ENCODE measurements at places on chromosomes 4 and X. TPM values are rescaled to one million over a fixed set of nuclear protein-coding genes. Genes with fewer than 3 reads are reported as not detected.

The CXCL5 gene
- 0.10 TPM for total RNA-seq

The RAB41 gene
- total RNA-seq: not detected

DNA sequence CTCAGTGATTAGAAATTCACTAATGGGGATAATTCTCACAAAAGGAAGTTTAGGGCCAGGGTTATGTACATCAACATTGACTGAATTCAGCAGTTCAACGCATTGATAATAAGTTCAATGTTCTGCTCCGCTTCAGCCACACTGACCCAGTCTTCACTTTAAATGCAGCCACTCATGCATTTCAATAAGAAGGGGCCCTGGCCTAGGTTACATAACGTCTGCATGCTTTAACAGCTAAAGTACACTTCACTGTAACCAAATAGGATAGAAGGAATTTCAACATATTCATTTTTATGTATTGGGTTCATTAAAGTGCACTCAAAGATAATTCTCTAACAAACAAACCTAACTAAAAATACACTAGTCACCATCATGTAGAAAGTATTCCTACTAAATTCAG lies 12.8 kb upstream of the TSPAN7 start:
- no peak for DNase-seq

GRCh38 chr4:38964942-38965775 lies 67.0 kb downstream of the TMEM156 start:
- DNase-seq: no peak

DNA sequence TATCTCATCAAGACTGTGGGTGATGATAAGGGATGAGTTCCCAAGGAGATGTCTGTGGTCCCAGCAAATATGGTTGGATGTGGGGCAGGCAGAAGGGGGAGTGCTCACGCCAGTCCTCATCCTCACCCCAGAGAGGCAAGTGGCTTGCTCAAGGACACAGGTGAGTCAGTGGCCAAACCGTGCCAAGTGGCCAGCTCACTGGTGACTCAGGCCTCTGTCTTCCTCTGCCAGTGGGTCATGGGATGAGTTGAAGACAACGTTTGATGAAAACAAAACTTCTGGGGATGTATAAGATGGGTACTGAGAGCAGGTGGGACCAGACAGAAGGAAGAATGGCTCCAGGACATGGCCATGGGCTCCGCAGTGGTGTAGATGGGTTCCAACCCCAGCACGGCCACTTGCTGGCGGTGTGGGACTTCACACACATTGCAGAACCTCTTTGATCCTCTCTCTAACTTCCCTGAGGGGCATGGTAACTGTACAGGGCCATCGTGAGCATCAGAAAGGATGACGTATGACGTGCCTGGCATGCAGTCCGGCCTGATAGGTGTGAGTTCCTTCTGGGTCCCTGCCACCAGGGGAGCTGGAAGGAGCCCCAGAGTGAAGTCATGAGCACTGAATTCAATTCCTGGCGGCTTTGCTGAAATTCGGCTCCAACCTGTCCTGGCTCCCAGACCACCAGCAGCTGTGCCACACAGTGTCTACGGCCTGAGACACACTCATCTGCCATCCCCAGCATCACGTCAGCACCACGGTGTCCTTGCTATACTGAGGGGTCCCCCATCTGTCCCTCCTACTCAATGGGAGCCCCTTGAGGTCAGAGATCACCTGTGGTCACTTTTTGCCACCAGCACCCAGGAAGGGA lies 41.3 kb upstream of the GPR78 start:
- peak; percentile 78 for DNase-seq

DNA sequence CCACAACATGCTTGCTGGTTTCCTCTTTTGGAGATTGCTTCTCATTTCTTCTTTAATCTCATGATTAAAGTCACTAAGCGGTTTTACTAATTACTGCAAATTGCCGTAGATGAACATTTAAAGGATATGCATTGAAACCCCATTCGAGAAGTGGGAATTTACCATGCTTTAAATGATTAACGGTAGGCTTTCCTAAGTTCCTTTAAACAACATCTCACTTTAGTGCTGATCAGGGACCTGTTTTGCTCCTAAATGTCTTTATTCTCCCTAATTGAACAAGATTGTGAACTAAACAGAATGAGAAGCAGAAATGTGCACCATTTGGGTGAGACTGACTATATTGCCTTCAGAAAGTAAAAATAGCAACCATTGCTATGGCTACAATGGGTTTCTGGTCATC lies 430.3 kb downstream of the GALNTL6 start:
- DNase-seq: no peak
